Neural progenitor cell (in vitro differentiated cells): ENCODE measurements at places on chromosomes 2 and 18. TPM values are rescaled to one million over a fixed set of nuclear protein-coding genes. Genes with fewer than 3 reads are reported as not detected.

TMEM182 gene
- 4.2 and 4.6 TPM in 2 replicates for total RNA-seq

OTX1 gene
- 7.9 and 23.3 TPM in 2 replicates for total RNA-seq

DNA sequence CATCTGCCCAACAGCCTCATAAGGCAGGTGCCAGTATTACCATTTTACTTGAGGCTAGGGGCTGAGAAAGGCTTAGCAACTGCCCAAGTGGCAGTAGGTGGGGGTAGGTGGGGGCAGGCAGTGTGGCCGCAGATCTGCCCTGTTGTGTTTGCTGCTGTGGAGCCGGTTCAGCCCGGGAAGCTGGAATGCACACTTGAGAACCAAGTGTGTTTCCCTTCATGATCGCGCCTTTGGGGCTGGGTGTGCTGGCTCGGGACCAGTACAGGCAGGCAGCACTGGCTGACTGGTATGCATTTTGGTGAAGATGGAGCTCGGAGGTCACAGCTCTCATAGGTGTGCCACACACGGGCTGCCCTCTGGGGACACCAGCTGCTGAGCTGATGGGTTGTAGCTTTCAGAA, 85.1 kb downstream of the CABLES1 start:
- no peaks in the 10 kb centered on the region for H3K36me3 ChIP-seq
- H3K4me3 ChIP-seq = no peak overlapping the region
- no peak for DNase-seq
- no peaks in the 10 kb centered on the region for H3K27me3 ChIP-seq
- no peak overlapping the region for H3K27ac ChIP-seq
- H3K4me1 ChIP-seq = no peaks in the 10 kb centered on the region

- no peaks in the 10 kb centered on the region for H3K27me3 ChIP-seq
- no peak for DNase-seq
- peaks cover 4% of the 10 kb centered on the region for H3K4me1 ChIP-seq
- H3K4me3 ChIP-seq = no peak overlapping the region
These were observed 43.3 kb downstream of the TGFA start for GRCh38 chr2:70510313-70510712.

DNA sequence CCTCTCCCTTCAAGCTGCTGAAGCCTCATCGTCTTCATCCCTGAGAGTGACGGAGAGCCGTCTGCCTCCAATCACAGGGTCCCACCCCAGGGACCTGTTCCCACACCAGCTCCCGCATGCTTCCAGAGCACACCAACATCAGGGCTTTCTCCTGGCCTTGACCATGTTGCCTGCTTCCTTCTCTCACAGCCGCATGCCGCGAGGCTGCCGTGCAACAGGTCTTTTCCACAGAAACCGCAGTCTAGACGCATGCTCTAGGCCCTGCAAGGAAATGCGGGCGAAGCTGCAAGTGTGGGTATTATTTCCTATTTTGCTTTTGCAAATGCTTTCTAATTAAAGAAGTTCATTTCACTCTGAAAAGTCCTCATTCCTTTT, 277.8 kb downstream of the EIPR1 start:
- peaks cover 9% of the 10 kb centered on the region for H3K4me1 ChIP-seq
- no peaks in the 10 kb centered on the region for H3K36me3 ChIP-seq
- H3K27me3 ChIP-seq = no peaks in the 10 kb centered on the region
- no peak overlapping the region for H3K27ac ChIP-seq
- no peak for DNase-seq

DNA sequence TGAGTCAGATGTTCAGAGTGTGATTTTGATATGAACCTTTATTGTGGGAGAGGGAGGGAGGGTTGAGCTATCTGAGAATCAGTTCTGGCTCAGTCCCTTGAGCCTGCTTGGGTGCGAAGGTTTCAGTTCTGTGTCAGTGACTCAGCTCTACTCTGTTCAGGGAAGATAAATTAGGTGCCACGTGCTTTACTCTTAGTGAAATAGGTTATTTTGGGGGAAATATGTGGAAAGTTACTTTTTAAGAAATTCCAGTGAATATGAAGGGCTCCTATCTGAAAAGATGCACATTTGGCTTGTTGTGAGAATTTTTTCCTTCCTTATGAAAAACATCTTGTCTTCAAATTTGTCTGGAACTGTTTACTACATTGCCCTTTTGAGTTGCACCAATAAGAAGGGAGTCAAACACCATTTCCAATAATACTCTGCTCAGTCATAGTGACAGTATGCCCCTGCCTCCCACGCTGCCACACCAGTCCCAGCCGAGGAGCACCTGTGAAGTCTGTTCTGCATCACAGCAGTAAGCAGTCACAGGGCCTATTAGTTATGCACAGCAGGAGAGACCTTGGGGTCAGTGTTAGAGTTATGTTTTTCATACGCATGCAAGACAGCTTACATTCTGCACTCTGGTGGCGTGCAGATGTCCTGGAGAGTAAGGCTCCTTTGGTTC, 32.8 kb upstream of the DNAH7 start:
- H3K4me3 ChIP-seq = no peak overlapping the region
- H3K27ac ChIP-seq = no peak overlapping the region
- H3K36me3 ChIP-seq = no peaks in the 10 kb centered on the region
- peaks cover 16% of the 10 kb centered on the region for H3K4me1 ChIP-seq
- H3K27me3 ChIP-seq = no peaks in the 10 kb centered on the region

DNA sequence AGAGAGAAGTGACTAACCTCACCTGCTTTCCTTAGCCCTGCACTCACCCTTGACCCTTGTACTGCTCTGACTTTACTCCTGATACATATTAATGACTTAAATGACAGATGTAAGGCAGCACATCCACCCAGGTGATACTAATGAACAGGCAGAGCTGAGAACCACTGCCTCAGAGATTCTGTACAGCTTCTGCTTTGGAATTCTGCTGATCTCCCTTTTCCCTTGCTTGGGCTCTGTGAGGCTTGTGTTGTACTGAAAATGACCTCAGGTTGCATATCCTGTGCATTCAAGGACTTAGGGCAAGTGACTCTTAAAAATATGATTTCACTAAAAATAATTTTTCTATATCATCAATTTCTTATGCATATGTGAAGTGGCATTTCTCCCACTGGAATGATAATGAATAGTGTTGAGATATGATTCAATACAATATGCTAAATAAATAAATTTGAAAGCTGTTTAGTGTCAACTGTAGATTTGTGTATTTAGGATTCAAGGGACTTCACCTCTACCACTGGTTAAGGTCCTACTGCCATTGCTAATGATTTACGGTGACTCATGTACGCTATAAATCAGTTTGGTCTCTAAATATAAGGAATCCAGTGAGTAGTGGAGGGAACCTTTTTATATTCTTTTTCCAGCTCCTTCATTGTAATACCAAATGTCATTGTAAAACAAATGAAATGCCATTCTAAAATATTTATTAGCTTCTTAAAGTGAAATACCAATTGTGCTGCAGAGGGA, 328.3 kb downstream of the SOCS6 start:
- no peaks in the 10 kb centered on the region for H3K36me3 ChIP-seq
- H3K27me3 ChIP-seq = no peaks in the 10 kb centered on the region
- H3K4me1 ChIP-seq = no peaks in the 10 kb centered on the region
- no peak for DNase-seq

DNA sequence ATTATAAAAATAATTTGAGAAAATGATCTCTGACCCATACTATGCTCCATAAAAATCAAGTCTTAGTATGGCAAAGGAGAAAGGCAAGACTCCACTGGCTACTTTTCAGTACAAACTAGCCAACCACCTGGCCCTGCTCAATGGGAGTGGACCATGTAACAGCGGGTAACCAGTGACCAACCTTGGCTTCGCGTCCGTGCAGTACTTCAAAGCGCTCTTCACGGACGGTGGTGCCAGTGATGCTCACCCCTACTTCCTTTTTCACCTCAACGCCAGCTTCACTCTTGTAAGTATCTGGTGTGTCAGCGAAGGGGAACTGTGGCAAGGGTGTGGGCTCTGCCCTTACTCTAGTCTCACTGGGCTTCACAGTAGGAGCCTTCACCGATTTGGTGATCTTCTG, 23.3 kb downstream of the TTN start:
- DNase-seq = no peak
- H3K4me1 ChIP-seq = no peaks in the 10 kb centered on the region
- H3K4me3 ChIP-seq = no peak overlapping the region
- H3K27ac ChIP-seq = no peak overlapping the region

- H3K27me3 ChIP-seq = no peaks in the 10 kb centered on the region
- H3K4me3 ChIP-seq = no peak overlapping the region
- H3K27ac ChIP-seq = no peak overlapping the region
- H3K36me3 ChIP-seq = peaks cover 9% of the 10 kb centered on the region
These were observed 16.8 kb downstream of the TPGS2 start for GRCh38 chr18:36811955-36812354.
